ENCODE measurements at places on chromosomes 4 and X.

DNA sequence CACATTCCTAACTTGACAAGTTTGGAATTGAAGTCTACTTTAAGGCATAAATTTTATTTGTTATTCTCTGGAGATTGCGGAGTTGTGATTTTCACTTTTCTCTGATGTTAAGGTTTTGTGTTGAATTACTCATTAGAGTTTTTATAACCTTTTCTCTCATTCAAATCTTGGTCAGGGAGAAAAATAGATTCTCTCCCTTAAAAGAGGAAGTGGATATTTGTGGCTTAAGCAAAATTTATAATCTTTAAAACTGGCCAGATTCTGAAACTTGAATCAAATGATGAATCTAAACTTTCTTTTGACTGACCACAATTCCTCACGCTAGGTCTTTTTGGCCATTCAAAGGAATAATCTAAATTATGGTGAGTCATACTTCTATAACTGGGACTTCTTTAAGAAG is 361.4 kb downstream of the TEX13C start:
- H3K36me3 ChIP-seq, result no peaks in the 10 kb centered on the region
- no peak overlapping the region for H3K4me3 ChIP-seq
- no peaks in the 10 kb centered on the region for H3K27me3 ChIP-seq
- H3K27ac ChIP-seq, result no peak overlapping the region
- no peak for DNase-seq
- no peaks in the 10 kb centered on the region for H3K4me1 ChIP-seq

DNA sequence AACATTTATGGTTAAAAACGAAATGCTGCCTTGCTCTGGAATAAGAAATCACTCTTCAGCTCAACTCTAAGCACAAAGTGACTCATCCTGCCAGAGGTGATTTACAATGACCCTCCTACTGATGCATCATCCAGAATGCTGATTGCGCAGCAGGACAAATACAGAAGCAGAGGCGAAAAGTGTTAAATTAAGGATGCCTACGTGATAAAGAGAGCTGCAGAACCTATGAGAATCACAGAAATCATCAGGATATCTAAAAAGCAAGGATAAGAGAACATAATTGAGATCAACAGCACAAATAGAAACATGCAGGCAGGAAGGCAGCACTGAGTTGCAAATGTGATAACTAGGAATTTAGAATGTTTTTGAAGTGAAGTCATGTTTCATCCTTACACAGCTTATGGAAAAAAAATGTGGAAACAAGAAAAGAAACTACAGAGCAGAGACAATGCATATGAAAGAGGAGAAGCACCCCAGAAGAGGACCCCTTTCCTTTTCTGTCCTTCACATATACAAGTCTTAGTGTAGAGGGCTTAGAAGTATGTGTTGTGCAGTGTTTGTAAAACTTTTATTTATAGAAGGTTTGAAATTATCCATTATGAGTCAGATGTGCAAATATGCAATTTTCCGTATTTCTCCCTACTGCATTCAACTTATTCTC is 188.4 kb downstream of the SLC7A11 start:
- no peak overlapping the region for H3K4me3 ChIP-seq
- no peaks in the 10 kb centered on the region for H3K36me3 ChIP-seq
- DNase-seq, result no peak
- peak overlapping the region; percentile 28 for H3K27ac ChIP-seq

GRCh38 chr4:15370296-15370695 is 57.5 kb upstream of the C1QTNF7 start:
- DNase-seq, result no peak
- H3K27me3 ChIP-seq, result no peaks in the 10 kb centered on the region
- no peaks in the 10 kb centered on the region for H3K36me3 ChIP-seq
- no peak overlapping the region for H3K4me3 ChIP-seq
- H3K27ac ChIP-seq, result no peak overlapping the region
- H3K4me1 ChIP-seq, result no peaks in the 10 kb centered on the region

DNA sequence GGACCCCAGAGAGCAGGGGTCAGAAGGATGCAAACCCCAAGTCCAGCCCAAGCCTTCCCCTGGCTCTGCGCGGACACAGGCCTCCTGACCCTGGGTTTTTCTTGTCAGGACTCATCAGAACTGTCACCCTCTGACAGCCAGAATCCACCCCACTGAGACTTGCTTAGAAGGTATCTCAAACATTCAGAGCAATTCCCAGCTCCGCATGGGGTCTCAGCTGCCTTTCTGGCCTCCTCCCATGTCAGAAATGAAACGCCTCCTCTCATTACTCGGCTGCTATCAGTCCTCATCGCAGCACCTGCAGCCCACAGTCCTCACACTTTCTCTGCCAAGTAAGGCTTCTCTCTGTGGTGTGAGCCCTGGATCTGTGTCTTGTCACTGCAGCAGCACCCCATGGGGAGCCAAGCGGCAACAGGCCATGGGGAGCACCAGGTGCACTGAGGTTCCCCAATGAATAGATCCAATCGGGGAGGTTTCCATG is 97.8 kb downstream of the WFS1 start:
- H3K27me3 ChIP-seq, result peaks cover 10% of the 10 kb centered on the region
- no peak for DNase-seq
- no peak overlapping the region for H3K4me3 ChIP-seq
- no peaks in the 10 kb centered on the region for H3K36me3 ChIP-seq
- H3K27ac ChIP-seq, result no peak overlapping the region

- H3K4me3 ChIP-seq, result no peak overlapping the region
- H3K27me3 ChIP-seq, result no peaks in the 10 kb centered on the region
- H3K4me1 ChIP-seq, result peaks cover 9% of the 10 kb centered on the region
These were observed 24.7 kb upstream of the SOD3 start for GRCh38 chr4:24770667-24771066.

GRCh38 chrX:134163836-134164235 is 73.1 kb upstream of the CCDC160 start:
- H3K36me3 ChIP-seq, result no peaks in the 10 kb centered on the region
- no peak overlapping the region for H3K27ac ChIP-seq
- no peak overlapping the region for H3K4me3 ChIP-seq
- H3K27me3 ChIP-seq, result no peaks in the 10 kb centered on the region
- no peak for DNase-seq
- no peaks in the 10 kb centered on the region for H3K4me1 ChIP-seq

DNA sequence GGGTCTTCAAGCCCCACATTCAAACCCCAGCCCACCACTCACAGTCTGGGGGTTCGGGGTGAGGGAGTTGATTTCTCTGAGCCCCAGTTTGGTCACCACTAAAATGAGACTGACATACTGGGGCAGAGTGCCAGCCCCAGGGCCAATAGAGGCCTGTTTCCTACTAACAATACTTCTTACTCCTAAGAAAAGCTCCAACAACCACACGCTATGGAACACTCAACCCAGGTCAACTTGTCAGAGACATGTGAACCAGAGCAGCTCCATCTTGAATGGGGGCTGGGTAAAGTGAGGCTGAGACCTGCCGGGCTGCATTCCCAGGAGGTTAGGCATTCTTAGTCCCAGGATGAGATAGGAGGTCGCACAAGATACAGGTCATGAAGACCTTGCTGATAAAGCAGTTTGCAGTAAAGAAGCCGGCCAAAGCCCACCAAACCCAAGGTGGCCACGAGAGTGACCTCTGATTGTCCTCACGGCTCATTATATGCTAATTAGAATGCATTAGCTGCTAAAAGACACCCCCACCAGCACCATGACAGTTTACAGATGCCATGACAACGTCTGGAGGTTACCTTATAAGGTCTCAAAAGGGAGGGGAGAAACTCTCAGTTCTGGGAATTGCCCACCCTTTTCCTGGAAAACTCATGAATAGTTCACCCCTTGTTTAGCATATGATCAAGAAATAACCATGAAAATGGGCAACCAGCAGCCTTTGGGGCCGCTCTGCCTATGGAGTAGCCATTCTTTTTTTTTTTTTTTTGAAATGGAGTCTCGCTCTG is 26.6 kb upstream of the HTRA3 start:
- peaks cover 3% of the 10 kb centered on the region for H3K27me3 ChIP-seq
- H3K4me1 ChIP-seq, result peaks cover 16% of the 10 kb centered on the region
- no peak overlapping the region for H3K4me3 ChIP-seq

GRCh38 chr4:3848323-3848722 is 82.1 kb downstream of the ADRA2C start:
- DNase-seq, result no peak
- no peaks in the 10 kb centered on the region for H3K27me3 ChIP-seq
- H3K4me3 ChIP-seq, result no peak overlapping the region

DNA sequence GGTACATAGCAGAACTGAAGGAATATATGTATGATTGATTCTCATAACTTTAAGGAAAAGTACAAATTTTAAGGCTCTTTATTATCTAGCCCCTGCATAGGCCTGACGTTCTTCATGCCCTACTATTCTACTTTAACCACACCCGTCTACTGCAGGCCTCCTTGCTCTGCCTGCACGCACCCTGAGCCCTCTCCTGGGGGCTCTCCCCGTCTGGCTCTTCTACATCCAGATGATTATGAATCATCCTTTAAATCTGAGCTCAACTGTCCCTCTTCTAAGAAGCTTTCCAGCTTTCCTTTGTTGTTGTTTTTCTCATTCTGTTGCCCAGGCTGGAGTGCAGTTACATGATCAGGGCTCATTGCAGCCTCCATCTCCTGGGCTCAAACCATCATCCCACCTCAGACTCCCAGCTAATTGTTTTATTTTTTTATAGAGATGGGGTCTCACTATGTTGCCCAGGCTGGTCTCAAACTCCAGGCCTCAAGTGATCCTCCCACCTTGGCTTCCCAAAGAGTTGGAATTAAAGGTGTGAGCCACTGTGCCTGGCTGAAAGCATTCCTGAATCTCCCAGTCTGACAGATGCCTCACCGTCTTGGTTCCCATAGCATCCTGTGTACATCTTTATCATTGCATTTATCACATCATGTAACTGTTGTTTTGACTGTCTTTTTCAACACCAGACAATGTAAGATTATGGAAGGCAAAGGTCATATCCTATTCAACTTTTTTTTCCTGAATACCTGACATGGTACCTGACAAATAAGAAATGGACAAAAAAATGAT is 89.2 kb downstream of the WDFY3 start:
- DNase-seq, result no peak
- H3K4me1 ChIP-seq, result no peaks in the 10 kb centered on the region
- H3K27ac ChIP-seq, result no peak overlapping the region
- no peaks in the 10 kb centered on the region for H3K36me3 ChIP-seq

DNA sequence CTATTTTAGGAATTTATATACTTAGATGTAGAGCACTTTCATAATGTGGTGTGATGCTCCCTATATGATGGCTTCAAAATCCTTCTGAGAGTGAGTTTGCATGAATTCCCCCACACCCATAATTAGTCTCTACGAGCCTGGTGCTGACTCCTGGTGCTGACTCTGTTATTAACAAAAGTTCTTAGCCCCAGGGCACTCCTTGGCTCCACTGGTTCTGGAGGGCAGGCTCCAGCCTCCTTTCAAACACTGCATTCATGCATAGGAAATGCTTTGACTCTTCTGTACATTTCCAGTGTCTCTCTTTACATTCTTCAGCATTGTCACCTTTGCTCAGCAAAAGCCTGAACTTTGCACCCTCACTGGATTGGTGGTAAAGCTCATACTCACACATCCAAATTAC is 64.0 kb downstream of the LNX1 start:
- H3K27me3 ChIP-seq, result no peaks in the 10 kb centered on the region
- H3K36me3 ChIP-seq, result no peaks in the 10 kb centered on the region
- no peaks in the 10 kb centered on the region for H3K4me1 ChIP-seq
- H3K27ac ChIP-seq, result no peak overlapping the region
- no peak for DNase-seq
- H3K4me3 ChIP-seq, result no peak overlapping the region

DNA sequence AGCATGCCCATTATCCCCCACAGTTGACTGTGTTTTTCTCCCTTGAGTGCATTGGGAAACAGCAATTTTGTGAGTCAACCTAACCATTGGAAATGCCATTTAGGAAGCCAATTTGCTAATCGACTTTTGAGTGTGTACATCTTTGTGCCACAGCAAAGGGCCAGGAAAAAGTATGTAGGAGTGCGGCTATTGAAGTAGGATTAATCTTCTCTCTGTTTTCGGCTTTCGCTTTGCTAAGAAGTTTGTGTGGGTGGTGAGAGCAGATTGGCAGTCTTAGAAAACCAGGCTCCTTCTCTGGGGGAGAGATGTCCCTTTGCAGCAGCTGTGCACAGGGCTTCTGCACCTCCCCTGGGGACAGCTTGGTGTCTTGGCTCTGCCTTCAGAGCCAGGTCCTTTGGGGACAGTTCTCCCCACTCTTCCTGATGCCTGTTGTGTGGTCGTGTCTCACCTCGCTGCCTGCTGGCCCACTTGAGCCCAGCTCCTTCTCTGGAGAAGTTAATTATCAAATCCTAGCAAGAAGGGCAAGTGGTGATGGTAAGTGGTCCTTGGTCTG is 74.5 kb downstream of the GEMIN8 start:
- no peak for DNase-seq
- H3K4me1 ChIP-seq, result no peaks in the 10 kb centered on the region
- H3K36me3 ChIP-seq, result no peaks in the 10 kb centered on the region
- no peaks in the 10 kb centered on the region for H3K27me3 ChIP-seq

- no peaks in the 10 kb centered on the region for H3K27me3 ChIP-seq
- H3K36me3 ChIP-seq, result no peaks in the 10 kb centered on the region
- DNase-seq, result no peak
- no peak overlapping the region for H3K4me3 ChIP-seq
- no peaks in the 10 kb centered on the region for H3K4me1 ChIP-seq
These were observed 32.1 kb downstream of the CCKAR start for GRCh38 chr4:26458157-26458561.

DNA sequence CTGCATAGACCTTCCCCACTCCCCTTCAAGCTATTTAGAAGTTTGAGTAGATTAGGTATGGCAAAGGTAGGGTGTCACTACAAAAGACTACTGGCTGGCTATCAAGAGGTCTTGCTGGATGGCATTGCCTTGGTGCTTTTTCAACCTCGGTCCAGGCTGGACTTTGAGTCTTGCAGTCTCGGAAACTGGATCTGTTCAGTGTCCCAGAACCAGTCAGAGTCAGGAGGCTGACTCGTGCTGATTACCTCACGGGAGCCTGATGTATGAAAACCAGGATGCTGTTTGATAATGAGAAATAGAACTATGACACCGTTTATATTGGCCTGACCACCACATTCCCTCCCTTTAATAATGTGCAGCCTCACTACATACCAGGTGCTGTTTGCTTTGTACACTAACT is 2.7 kb upstream of the PHKA1 start:
- no peak for DNase-seq
- no peaks in the 10 kb centered on the region for H3K4me1 ChIP-seq

- no peak for DNase-seq
- no peak overlapping the region for H3K27ac ChIP-seq
- no peaks in the 10 kb centered on the region for H3K36me3 ChIP-seq
- H3K27me3 ChIP-seq, result no peaks in the 10 kb centered on the region
- H3K4me1 ChIP-seq, result no peaks in the 10 kb centered on the region
- no peak overlapping the region for H3K4me3 ChIP-seq
These were observed 22.1 kb upstream of the OR13H1 start for GRCh38 chrX:131521824-131522223.

Data from transverse colon (tissue), 4 donors.